ENCODE measurements at places on chromosomes 13 and 19.

DNA sequence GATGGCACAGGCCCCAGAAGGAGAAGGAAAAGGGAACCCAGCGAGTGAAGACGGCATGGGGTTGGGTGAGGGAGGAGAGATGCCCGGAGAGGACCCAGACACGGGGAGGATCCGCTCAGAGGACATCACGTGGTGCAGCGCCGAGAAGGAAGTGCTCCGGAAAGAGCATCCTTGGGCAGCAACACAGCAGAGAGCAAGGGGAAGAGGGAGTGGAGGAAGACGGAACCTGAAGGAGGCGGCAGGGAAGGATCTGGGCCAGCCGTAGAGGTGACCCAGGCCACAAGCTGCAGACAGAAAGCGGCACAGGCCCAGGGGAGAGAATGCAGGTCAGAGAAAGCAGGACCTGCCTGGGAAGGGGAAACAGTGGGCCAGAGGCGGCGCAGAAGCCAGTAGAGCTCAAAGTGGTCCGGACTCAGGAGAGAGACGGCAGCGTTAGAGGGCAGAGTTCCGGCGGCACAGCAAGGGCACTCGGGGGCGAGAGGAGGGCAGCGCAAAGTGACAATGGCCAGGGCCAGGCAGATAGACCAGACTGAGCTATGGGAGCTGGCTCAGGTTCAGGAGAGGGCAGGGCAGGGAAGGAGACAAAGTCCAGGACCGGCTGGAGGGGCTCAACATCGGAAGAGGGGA is 1.1 kb downstream of the PPP1R12C start:
- peak; percentile 48 for DNase-seq

DNA sequence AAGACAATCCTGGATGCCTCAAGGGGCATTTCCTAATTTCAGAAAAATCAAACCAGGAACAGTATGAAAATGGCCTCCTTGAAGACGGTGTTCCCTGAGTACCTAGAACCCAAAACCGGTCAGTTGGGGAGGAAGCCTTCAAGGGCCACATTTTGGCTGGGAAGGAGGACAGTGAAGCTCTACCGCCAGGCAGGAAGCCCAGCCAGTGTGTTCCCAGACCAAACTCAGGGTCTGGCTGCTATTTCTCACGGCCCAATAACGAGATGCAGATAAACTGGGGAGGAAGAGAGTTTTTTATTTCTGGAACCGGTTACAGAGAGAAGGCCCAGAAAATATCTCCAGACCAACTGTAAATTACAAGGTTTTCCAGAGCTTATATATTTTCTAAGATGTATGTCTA is 24.3 kb upstream of the CEACAM21 start:
- DNase-seq = no peak

GRCh38 chr19:48186541-48186991 is 16.1 kb downstream of the ZSWIM9 start:
- no peak for DNase-seq

- DNase-seq = no peak
Measured at GRCh38 chr19:4541114-4541805, 1.4 kb upstream of the LRG1 start.
